Activated CD4-positive, CD25-positive, alpha-beta regulatory T cell (primary cell): ENCODE measurements at places on chromosomes 7 and 10.

GRCh38 chr7:55375237-55375636, 10.1 kb downstream of the LANCL2 start:
- DNase-seq = no peak

DNA sequence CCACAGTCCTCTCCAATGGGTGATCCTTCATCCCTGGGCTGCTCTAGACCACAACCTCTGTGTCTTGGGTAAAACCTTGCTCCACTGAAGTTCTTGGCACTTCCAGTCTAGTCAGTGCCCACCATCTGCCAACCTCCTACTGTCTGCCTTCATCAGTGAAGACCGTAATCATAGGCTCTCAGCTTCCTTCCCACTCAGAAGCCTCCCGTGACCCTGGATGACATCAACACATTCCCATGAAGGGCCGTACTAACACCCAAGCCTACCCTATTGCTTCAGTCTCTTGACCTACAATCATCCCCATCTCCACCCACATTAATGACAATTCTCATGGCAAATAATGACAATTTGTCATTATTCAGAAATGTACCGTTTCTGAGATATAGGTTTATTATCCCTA, 27.6 kb upstream of the GARS1 start:
- no peak for DNase-seq

DNA sequence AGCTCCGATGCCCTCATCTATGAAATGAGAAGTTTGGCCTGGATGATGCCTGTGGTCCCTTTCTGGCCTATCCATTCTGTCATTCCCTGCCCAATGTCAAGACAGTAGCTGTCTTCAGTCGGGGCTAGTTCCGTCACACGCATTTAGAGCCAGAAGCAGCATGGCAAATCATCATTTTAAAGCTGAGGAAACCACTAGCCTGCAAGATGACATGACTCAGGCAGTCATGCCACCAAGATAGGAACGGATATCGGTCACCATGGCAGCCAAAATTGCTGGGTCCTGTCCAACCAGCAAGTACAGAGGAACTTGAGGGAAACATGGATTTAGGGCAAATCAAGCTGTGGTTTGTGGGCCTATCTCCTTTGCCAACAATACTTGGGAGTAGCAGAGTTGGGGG, 64.5 kb upstream of the MRLN start:
- no peak for DNase-seq

DNA sequence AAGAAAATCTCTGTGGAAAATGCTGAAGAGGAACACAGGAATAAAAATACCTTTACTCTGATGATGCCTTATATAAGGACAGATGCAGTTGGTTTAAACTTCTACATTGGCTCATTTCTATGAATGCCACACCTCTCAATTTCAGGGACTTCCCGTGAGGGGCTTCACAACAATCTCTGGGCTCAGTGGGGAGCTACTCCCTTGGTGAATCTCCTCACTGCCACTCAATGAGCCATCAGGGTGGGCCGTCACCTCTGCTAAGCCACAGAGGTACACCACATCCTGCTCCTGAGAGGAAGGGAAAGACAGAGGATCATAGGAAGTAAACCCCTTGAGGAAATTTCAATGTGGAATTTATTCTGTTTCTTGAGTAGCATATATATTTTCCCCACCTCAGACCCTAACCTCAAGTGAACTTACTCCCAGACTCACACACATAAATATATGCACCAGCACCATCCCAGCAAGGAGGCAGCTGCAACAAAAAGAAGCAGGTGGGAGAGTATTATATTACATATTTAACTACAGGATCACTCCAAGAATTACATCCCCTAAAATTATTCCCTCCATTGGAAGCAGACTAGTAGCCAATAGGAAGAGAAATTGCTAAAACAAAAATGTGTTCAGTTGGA, 63.3 kb upstream of the PRSS1 start:
- no peak for DNase-seq

DNA sequence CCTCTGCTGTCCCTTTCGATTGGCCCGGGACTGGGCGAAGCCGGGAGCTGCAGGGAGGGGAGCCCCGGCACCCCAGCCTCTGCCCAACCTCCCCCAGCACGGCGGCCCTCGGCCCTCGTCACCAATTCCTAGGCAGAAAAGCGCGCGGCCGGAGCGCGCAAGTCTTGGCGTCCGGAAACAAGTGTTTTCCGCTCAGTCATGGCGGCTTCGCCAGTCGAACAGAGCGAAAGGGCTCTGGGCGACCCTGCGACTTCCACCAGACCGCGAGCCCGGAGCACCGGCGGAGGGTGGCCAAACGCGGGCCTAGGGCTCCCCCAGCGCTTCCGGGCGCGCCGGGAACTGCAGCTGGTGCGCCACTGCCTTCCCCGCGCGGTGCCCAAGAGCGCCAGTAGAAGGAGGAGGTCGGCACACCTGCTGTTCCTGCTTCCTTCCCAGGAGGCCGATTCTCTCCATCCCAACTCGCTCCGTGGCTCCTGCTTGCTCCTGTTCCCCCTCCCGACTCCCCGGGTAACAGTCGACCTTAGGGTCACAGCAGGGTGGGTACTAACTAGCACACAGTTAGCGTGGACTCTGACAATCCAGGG, 729.9 kb downstream of the ZWINT start:
- DNase-seq = no peak

GRCh38 chr7:63899691-63900393, 98.8 kb upstream of the ZNF722 start:
- peak; percentile 41 for DNase-seq

- no peak for DNase-seq
Observed at GRCh38 chr10:124354411-124355382, 64.0 kb downstream of the OAT start.

DNA sequence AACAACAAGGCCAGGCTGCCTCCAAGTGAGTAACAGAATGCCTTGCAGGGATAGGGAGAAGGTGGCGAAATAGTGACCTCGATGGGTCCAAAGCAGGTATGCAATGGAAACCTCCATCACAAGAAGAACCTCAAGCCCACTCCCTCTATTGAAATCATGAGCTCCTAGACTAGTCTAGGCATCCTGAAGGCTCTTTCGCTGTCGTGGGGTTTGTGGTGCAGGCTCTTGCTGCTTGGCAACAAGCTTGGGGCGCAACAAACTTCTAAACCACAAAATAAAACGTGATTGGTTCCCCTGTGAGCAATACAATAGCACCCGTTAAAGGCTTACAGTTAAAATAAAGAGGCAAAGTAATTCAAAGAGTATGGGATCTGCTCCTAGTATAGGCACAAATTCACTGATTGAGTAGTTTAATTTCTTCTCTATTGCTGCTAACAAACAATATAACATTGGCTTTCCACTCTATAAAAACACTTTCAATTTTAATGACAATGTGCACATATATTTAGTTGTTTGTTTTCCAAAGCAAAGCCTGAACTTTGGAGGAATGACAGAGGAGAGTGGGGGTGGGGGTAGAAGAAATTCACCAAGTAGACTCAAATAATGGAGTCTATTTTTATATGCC, 64.1 kb downstream of the C10orf67 start:
- DNase-seq = no peak

DNA sequence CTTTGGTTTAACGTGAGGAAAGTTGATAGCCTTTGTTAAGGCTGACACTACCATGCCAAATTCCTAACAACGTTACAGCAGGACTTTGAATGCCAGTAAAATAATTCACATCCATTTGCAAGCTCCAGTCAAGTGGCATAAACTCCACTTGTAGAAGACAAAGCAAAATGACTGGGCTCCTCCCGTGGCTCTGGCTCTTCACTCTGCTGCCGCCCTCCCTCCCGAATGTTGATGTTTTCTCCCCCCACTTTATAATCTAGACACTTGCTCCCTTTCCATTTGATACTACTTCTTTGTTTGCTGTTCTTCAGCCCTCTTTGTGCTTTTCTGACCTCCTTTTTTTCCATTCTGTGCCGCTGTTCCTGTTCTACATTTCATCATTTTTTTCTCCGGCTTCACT, 22.8 kb upstream of the ITGB8 start:
- DNase-seq = no peak

GRCh38 chr10:97812696-97813095, 36.9 kb upstream of the GOLGA7B start:
- no peak for DNase-seq

- no peak for DNase-seq
Observed at GRCh38 chr10:110504111-110504735, 6.5 kb downstream of the DUSP5 start.

GRCh38 chr7:136594739-136595144, 273.7 kb upstream of the CHRM2 start:
- DNase-seq = no peak

- no peak for DNase-seq
Observed at GRCh38 chr10:133528845-133529575, 1.8 kb downstream of the CYP2E1 start.

DNA sequence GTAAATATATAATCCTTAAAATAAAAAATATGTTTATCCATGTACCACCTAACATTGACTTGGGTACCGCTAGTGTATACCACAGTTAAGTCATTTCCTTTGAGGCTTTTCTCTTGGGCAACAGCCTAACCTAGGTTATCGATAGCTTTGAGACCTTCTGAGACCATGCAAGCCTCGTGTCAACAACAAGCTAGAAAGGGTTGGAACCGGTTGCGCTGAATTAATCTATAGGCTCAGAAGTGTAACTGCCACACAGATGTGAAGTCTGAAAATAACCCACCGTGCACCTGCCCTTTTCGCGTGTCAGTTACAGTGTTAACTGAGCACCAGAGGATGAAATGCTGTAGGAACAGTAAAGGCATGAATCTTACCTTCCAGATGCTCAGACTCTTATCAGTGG, 59.8 kb downstream of the ARID5B start:
- no peak for DNase-seq

DNA sequence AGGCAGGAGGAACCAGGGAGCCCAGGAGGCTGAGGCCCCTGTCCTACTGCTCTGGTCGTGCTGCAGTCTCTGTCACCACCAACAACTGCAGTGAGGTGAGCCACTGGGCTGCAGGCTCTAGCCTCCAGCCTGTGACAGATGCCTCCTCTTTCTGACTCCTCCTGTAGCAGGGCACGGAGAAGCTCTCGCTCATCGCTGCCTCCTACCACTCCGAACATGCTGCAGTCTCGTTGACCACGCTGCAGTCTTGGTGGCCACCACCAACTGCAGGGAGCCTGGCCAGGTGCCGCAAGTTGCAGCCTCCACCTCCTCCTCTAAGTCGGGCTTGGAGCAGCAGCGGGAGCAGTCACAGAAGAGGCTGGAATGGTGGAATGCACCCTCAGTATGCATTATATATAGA, 22.1 kb upstream of the VOPP1 start:
- no peak for DNase-seq

GRCh38 chr10:49328401-49329145, 29.6 kb downstream of the C10orf71 start:
- DNase-seq = no peak

DNA sequence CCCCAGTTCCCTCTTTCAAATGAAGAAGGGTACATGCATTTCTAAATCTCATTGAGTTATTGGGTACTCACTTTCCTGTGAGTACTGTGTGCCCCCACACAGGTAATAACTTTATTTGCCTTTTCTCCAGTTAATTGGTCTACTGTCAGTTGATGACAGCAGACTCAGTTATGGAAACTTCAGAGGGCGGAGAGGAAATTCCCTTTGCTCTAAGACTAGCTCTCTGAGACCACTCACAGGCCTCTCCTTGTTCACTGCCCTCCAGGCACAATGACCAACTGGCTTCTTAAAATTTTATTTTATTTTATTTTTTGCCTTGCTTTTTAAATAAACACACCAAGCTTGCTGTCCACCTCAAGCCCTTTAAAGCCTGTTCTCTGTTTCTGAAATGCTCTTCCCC, 235.8 kb upstream of the AOAH start:
- no peak for DNase-seq

- DNase-seq = no peak
Observed at GRCh38 chr7:147245274-147245673, 1128.7 kb downstream of the CNTNAP2 start.

DNA sequence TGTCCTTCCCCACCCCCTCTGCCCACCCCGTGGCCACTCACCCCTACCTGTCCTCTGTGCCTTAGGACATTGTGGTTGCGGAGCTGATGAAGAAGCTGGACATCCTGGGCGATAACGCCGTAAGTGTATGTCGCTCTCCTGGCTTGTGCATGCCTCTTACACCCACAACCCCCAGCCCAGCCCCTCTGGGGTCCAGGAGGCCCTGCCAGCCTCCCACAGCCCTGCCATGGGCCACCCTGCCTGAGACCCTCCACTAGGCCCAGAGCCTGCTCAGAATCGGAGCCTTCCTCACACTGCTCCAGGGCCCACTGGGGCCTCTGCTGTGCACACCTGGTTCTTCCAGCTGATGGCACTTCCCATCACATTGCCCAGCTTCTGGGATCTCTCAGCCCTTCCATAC, 36.8 kb upstream of the DPYSL4 start:
- no peak for DNase-seq

DNA sequence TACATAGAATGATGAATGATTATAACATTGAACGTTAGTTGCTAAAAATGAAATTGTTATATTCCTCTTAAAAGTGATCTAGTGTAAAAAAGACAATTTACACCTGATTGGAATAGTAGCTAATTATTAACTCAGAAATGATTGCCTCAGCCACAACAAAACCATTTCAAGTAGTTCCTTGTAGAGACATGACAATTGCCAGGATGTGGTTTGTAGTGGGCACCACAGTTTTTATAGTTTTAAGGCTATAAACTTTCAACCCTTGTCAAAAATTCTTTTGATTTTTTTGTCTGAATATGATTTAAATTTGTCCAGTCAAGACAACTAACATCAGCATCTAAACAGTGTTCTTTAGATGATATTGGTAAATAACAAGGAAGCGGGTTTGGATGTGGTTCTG, 145.2 kb downstream of the SUGCT start:
- DNase-seq = no peak

DNA sequence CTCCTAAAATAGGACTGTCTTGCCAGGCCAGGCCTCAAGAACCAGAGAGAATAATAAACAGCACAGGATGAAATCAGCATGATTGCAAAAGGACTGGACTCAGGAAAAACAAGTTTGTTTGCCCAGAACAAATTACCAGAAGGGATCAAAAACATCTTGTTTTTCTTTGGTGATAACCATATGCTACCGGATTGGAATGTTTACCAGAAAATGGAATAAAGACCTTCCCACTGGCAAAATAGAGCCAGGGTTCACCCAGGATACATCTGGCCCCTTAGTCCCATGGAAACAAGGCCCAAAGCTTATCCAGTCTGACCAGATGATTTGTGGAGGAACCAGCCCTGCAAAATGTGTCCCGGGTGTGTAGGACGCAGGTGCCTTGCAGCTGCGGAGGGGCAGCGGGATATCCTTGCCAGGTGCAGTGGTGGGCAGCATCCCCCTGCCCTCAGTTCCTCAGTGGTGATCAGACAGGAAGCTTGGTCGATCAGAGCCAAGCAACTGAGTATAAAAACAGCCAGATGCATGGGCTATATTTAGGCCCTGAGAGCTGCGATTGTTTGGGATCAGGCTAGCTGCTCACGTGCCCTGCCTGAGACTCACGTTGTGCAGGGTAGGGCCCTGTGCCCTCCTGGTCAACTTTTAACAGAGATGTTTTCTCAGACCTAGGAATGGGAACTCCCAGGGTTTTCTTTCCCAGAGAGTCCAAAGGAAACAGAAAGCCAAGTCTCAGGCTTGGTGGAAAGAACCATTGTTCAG, 4.6 kb upstream of the ZNF22 start:
- no peak for DNase-seq

- no peak for DNase-seq
Observed at GRCh38 chr10:48633381-48634197, 28.7 kb upstream of the ARHGAP22 start.
